Stimulated activated CD8-positive, alpha-beta memory T cell treated with anti-CD3 and anti-CD28 coated beads, Interleukin-4, amount 100 ng/mL, for 1 hour (primary cell): ENCODE measurements at places on chromosomes 7 and 10.

GRCh38 chr10:58981846-58982245 is 194.6 kb upstream of the PHYHIPL start:
- DNase-seq: no peak

- no peak for DNase-seq
Observed at GRCh38 chr10:133067149-133068105, 20.3 kb upstream of the ADGRA1 start.

- no peak for DNase-seq
Observed at GRCh38 chr7:40244226-40244625, 109.4 kb downstream of the SUGCT start.

DNA sequence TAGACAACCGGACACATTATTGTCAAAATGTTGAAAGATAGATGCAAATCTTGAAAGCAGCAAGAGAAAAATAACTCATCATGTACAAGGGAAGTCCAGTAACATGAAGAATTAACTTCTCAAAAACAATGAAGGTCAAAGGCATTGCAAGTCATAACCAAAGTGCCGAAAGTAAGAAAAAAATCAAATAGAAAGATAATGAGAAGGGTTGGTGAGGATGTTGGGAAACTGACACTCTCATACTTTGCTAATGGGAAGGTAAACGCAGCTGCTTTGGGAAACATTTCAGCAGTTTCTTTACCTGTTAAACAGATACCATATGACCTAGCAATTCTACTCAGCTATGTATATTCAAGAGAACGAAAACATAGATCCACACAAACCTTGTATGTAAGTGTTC is 303.0 kb downstream of the ARL4A start:
- no peak for DNase-seq

GRCh38 chr7:70640266-70640833 is 491.6 kb upstream of the GALNT17 start:
- no peak for DNase-seq
